ENCODE measurements at places on chromosomes 2 and 18. TPM values are rescaled to one million over a fixed set of nuclear protein-coding genes. Genes with fewer than 3 reads are reported as not detected.

- H3K36me3 ChIP-seq = no peaks in the 10 kb centered on the region
- H3K4me1 ChIP-seq = no peaks in the 10 kb centered on the region
- no peak overlapping the region for H3K4me3 ChIP-seq
- no peaks in the 10 kb centered on the region for H3K27me3 ChIP-seq
- DNase-seq = no peak
Observed at GRCh38 chr2:135960656-135961551, 24.5 kb downstream of the DARS1 start.

- no peak overlapping the region for H3K27ac ChIP-seq
- H3K4me1 ChIP-seq = no peaks in the 10 kb centered on the region
- H3K27me3 ChIP-seq = no peaks in the 10 kb centered on the region
- no peak overlapping the region for H3K4me3 ChIP-seq
- DNase-seq = no peak
- no peaks in the 10 kb centered on the region for H3K36me3 ChIP-seq
Observed at GRCh38 chr18:7467708-7468466, 99.2 kb upstream of the PTPRM start.

- no peak overlapping the region for H3K27ac ChIP-seq
- no peaks in the 10 kb centered on the region for H3K36me3 ChIP-seq
- no peaks in the 10 kb centered on the region for H3K27me3 ChIP-seq
- H3K4me3 ChIP-seq = no peak overlapping the region
- no peak for DNase-seq
Observed at GRCh38 chr2:50878251-50878650, 153.7 kb downstream of the NRXN1 start.

GRCh38 chr2:121489284-121489683 lies 41.4 kb upstream of the RNU4ATAC start:
- no peak for DNase-seq
- H3K4me3 ChIP-seq = no peak overlapping the region
- H3K27ac ChIP-seq = no peak overlapping the region
- no peaks in the 10 kb centered on the region for H3K4me1 ChIP-seq
- H3K36me3 ChIP-seq = no peaks in the 10 kb centered on the region
- no peaks in the 10 kb centered on the region for H3K27me3 ChIP-seq

GRCh38 chr2:20653695-20654534 lies 3.0 kb upstream of the HS1BP3 start:
- DNase-seq = peak; percentile 61
- no peaks in the 10 kb centered on the region for H3K27me3 ChIP-seq
- no peak overlapping the region for H3K27ac ChIP-seq

- no peak overlapping the region for H3K4me3 ChIP-seq
- H3K27me3 ChIP-seq = no peaks in the 10 kb centered on the region
- no peak for DNase-seq
- no peaks in the 10 kb centered on the region for H3K4me1 ChIP-seq
Observed at GRCh38 chr2:48483506-48483905, 46.4 kb upstream of the STON1 start.

DNA sequence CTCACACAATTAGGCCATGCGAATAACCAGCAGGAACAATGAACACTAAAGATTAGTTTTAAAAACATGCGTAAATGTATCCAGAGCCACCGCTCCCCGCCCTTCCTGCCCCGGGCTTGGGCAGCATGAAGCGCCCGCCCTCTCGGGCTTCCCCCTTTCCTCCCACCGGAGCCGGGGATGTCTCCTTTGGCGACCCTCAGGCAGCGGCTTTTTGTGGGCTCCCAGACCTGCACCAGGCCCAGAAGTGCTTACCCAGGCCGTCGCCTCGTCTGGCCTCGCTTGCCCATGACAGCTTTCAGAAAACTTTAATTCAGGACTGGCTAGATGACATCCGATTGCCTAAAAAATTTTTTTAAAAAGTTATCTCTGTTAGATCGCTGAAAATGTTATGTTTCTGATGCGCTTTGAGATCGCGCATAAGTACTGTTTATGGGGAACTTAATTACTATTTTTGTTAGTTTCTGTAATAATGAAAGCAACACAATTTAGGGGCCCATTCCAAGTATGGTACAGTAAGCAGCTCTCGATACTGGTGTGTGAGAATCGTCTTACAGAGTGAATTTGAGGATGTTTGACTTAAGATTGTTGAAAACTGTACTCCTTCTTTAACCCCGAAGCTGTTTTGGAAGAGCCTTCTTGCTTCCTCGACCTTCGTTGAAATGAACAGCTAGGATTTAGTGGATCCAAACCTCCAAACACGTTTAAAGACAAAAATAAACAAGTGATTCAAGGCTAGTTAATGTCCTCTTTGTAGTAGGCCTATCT lies 1.1 kb downstream of the MAP3K20 start:
- peak overlapping the region; percentile 98 for H3K27ac ChIP-seq
- H3K4me3 ChIP-seq = peak overlapping the region; percentile 95
- H3K4me1 ChIP-seq = peaks cover 18% of the 10 kb centered on the region

- DNase-seq = no peak
- H3K4me1 ChIP-seq = no peaks in the 10 kb centered on the region
Observed at GRCh38 chr2:212532585-212532984, 6.0 kb downstream of the ERBB4 start.

- no peaks in the 10 kb centered on the region for H3K4me1 ChIP-seq
- H3K4me3 ChIP-seq = peak overlapping the region; percentile 73
- peak; percentile 79 for DNase-seq
- no peaks in the 10 kb centered on the region for H3K27me3 ChIP-seq
- no peaks in the 10 kb centered on the region for H3K36me3 ChIP-seq
Observed at GRCh38 chr18:26549263-26550094, 1.1 kb upstream of the KCTD1 start.

DNA sequence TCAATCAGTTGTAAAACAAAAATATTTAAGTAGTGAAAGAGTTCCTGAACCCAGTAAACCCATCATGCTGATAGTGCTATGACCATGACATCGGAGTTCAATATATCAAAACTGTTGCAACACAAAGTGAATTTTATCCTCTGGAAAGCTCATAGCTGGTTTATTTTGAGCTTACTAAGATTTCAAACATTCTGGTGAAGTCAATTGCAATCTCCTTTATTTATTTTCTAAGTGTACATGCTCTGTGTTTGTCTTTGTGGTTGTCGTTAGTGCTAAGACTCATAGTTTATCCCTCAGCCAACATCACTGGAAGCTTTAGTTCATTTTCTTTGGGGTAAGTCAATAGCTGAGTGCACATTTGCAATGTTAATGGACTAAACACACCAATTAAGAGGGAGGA lies 91.9 kb downstream of the QPCT start:
- no peaks in the 10 kb centered on the region for H3K27me3 ChIP-seq
- H3K4me3 ChIP-seq = no peak overlapping the region
- no peaks in the 10 kb centered on the region for H3K36me3 ChIP-seq
- DNase-seq = no peak

DNA sequence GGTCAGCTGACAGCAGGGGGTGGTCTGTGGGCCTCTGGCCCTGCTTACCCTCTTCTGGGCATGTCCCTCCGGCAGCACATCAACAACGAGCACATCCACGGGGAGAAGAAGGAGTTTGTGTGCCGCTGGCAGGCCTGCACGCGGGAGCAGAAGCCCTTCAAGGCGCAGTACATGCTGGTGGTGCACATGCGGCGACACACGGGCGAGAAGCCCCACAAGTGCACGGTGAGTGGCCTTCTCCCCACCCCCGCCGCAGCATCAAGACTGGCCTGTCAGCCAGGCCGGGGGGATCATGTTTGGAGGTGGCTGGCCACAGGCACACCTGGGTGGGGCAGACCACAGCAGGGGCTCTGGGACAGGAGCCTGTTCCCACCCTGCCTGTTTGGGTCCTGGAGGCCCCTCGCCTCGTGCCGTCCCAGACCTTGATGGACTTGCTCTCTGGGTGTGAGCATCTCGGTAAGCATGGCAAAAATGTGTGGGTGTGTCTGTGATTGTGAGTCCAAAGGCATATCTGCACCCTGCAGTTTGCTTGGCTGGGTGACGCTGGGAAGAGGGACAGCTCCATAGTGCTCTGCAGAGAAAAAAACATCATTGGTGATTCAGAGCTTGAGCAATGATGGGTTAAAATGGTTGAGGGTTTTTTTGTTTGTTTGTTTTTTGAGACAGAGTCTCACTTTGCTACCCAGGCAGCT lies 242.8 kb downstream of the GLI2 start:
- H3K36me3 ChIP-seq = peaks cover 2% of the 10 kb centered on the region
- DNase-seq = peak; percentile 27
- H3K27me3 ChIP-seq = no peaks in the 10 kb centered on the region
- no peaks in the 10 kb centered on the region for H3K4me1 ChIP-seq
- no peak overlapping the region for H3K27ac ChIP-seq

- no peaks in the 10 kb centered on the region for H3K4me1 ChIP-seq
- DNase-seq = no peak
- H3K27me3 ChIP-seq = no peaks in the 10 kb centered on the region
- no peaks in the 10 kb centered on the region for H3K36me3 ChIP-seq
Observed at GRCh38 chr2:220946552-220946951, 625.6 kb downstream of the EPHA4 start.

DNA sequence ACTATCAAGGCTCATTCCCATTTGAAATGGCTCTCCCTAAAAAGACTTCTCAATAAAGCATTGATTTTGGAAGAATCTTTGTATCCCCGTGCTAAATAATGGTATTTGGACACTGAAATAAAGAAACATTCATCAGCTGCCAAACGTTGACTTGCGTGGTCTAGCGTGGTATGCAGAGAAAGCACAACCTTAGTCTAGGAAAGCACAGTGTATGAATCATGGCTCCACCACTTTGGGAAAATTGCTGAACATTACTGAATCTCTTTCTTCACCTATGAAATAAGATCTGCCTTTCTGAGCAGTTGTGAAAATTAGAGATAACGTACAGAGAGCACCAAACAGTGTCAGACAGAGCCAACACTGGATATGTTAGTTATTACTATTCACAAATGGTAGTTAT lies 353.9 kb downstream of the SS18 start:
- DNase-seq = no peak
- no peak overlapping the region for H3K4me3 ChIP-seq
- H3K4me1 ChIP-seq = no peaks in the 10 kb centered on the region
- H3K36me3 ChIP-seq = no peaks in the 10 kb centered on the region
- H3K27me3 ChIP-seq = no peaks in the 10 kb centered on the region
- no peak overlapping the region for H3K27ac ChIP-seq

DNA sequence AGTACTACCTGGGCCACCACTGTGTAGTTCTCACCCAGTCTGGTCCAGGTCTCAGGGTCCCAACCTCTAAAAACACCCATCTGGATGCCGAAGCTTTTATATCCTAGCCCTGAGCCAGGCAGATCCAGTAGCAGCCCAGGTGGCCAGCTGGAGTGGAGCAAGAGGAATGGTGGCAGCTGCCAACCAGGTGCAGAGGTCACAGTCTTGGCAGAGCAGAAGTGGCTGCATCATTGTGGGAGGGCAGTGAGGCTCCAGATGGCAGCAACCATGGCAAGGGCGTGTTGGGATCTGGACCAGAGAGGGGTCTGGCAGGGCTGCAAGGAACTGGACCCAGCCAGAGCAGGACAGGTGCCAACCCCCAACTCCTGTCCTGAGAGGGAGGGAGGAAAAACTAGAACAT lies 72.2 kb upstream of the AGAP1 start:
- no peaks in the 10 kb centered on the region for H3K4me1 ChIP-seq
- H3K27me3 ChIP-seq = no peaks in the 10 kb centered on the region
- no peak for DNase-seq
- no peak overlapping the region for H3K4me3 ChIP-seq
- no peak overlapping the region for H3K27ac ChIP-seq

DNA sequence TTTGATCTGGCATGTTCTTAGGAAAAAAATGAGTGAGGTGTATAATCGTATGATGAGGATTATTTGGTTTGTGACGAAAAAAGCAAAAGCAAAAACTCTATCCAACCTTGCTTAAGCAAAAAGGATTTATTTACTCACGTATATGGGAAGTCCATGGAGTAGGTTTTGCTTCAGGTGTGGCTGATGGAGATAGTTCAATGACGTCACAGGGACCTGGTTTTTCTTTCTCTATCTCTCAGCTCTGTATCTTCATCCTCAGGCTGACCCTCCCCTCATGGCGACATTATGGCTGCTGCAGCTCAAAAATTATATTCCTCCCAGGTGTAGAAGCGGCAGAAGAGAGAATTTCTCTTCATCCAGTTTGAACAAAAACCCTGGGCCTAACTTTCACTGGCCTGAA lies 8.9 kb downstream of the TMSB10 start:
- no peak overlapping the region for H3K27ac ChIP-seq
- no peaks in the 10 kb centered on the region for H3K36me3 ChIP-seq
- H3K27me3 ChIP-seq = no peaks in the 10 kb centered on the region
- H3K4me1 ChIP-seq = no peaks in the 10 kb centered on the region
- no peak for DNase-seq
- no peak overlapping the region for H3K4me3 ChIP-seq

DNA sequence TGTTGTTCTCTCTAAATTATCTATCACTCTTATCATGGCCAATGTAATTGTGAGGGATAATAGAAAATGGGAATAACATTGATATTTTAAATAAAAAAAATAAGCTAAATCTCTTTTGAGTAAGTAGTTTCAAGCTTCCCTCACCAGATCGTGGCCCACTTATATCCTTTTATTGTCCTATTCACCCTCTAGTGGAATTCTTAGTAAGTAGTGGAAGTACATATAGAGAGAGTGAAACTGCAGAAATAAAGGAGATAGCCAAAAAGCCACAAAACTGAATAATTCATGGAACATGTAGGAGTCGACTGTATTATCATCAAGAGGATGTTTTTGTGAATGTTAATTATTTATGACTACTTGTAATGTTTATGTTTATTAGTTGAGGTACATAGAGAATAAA lies 66.1 kb upstream of the DTNA start:
- no peak overlapping the region for H3K27ac ChIP-seq
- H3K4me3 ChIP-seq = no peak overlapping the region
- no peaks in the 10 kb centered on the region for H3K27me3 ChIP-seq
- H3K4me1 ChIP-seq = peaks cover 5% of the 10 kb centered on the region
- no peak for DNase-seq

DNA sequence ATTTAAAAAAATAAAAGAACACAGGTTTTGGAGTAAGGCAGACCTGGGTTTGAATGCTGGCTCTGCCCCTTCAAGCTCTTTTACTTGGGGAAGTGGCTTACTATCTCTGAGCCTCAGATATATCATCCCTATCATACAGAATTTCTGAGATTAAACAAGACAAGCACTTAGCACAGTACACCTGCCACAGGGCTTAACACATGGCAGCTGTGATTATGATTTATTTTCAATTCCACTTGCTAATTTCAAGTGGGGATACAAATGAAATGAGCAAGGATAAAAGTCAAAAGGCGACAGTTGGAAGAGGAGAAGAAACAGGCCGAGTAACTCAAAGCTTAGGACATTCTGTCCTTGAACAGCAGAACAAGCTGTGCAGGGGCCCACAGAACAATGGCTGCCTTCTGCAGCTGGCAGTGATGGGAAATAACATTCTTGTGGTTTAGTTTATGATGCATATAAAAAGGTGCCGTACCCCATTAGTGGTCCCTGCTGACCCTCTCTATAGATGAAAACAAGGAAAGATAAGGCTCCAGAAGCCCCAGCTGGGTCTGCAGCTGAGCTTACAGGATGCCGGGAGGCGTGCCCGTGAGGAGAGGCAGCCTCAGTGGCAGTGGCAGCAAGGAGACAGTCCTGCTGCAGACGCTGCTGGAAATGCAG lies 45.3 kb downstream of the KIF3C start:
- no peaks in the 10 kb centered on the region for H3K36me3 ChIP-seq
- no peak overlapping the region for H3K27ac ChIP-seq
- no peak for DNase-seq
- no peaks in the 10 kb centered on the region for H3K27me3 ChIP-seq
- H3K4me1 ChIP-seq = no peaks in the 10 kb centered on the region

Gene ABCG5
- not detected for total RNA-seq

Gene SPP2
- total RNA-seq = not detected

Gene HOXD13
- total RNA-seq = not detected

Gene PRKAG3
- total RNA-seq = 0.19 TPM

Gene NEMP2
- 8.0 TPM for total RNA-seq

Gene EFR3B
- 1.3 TPM for total RNA-seq

Gene RUFY4
- 0.39 TPM for total RNA-seq

Gene SLC9A4
- not detected for total RNA-seq

Gene PRR30
- total RNA-seq = not detected

Gene PER2
- total RNA-seq = 25.1 TPM

Measured in aorta (tissue), 5 donors.